Neural progenitor cell (in vitro differentiated cells): ENCODE measurements at places on chromosomes 11 and 22.

DNA sequence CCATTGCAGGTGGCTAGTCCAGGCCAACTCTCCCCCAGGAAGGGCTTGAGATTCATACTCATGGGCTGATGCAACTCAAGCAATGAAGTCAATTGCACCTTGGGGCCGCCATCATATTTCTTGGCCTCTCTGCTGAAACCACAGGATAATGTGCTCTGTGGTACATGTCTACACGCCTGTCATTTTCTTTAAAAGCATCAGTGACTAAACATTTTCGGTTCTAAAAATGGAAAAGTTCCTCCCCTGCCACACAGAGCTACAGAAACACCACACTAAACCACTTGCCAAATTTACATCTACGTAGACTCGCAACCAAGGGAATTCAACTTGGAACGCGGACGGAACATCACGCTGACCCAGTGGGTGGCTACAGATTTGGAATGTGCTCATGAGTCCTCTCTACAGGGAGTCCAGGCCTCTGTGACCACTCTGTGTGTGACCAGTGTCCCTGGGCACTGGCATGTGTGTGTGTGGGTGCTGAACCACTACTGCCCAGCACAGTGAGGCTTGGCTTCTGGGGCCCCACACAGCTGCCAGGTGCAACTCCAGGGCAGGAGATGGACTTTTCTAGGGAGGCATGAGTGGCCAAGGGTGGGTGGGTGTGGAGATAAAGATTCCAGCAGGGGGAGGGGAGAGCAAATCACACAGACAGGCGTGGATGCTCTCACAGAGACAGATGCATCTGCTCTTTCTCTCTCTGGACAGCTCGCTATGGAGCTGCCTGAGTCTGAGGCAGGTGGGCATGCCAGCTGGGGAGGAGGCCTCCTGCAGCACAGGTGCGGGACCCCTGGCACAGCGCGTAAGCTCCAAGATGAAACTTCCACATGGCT, 261.9 kb downstream of the CTTN start:
- DNase-seq = no peak

DNA sequence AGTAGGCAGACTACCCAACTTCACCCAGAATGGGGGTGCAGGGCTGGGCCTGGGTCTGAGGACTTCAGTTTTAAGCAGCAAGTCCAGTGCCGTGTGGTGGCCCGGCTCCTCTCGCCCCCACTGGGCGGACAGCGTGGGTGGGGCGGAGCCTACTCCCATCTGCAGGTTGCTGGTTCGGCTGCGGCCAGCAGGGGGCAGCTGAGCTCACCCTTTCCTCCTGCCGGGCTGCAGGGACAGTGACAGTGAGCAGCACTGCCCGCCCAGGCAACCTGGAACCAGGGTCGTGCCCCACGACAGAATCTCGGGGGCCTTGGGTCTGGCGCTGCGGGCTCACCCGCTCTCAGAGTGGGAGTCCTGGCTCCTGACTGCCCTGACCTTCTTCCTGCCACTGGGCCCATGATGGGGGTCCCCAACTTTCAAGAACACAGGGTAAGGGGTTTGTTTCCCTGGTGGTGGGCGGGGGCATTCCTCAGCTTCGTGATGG, 6.2 kb upstream of the NEAT1 start:
- peak; percentile 91 for DNase-seq

GRCh38 chr11:61774411-61774810, 18.0 kb downstream of the TMEM258 start:
- no peak for DNase-seq

DNA sequence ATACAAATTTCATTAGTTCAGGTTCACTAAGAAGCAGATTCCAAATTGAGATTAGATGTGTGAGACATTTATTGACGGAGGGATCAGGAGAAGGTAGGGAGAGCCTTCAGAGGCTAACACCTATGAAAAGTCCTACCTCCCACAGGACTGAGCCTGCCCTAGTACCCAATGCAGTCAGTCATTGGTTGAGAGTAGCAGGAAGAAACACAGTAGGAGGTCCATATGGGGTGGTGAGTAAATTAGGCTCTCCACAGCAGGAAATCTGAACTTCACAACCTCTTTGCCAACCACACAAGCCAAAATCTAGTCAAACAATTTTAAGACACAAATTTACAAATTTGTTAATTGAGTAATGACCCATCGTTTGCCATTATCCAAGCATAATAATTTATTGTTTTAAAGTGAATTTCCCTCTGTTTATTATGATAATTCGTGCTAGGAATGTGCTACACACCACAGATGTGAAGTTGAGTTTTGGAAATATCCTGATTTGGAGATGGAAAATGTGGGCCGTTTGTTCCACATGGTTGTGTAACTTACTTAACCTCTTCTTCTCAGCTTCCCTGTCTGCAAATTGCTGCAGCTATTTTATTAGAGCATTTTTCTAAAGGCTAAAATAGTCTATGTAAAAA, 542.1 kb downstream of the ETS1 start:
- no peak for DNase-seq

DNA sequence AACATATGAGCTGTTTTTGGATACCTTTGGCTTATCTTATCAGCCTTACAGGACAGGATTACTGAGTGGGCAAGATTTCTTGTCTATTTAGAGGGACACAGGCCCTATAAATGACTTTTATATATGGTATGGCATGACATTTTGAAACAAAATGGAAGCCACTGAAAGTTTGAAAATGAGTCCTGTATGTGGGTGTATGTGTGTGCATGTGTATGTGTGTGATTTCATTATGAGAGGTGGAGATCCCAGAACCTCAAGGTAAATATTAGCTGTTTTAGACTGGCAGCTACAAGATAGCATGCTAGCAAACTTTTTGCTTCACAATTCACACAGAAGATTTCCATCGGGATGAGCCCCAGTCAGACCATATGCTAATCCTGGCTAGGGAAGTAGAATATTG, 970.5 kb upstream of the CCDC90B start:
- no peak for DNase-seq

DNA sequence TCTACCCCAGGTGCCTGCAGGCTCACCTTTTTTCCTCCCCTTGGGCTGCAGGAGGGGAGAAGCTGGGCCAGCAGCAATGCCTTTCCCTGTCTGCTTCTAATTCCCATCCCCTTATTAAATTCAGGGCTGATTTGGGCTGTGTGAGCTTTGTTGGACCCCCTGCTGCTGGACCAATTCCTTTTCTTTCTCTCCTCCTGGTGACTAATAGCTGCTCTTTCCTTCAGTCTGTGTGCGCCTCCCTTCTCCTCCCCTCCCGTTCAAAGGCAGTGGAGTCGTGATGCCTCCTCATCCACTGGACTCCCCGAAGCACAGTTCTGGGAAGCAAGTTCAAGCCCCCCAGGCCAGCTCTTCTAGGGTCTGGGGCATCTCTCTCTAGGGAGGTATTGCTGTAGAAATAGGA, 567.9 kb upstream of the CADM1 start:
- peak; percentile 71 for DNase-seq

GRCh38 chr22:29387921-29388758, at the start of gene AP1B1:
AP1B1 (minus strand) TSS chr22:29388570; CDS start chr22:29367243, 21,327 bp downstream.
- DNase-seq = peak; percentile 95

DNA sequence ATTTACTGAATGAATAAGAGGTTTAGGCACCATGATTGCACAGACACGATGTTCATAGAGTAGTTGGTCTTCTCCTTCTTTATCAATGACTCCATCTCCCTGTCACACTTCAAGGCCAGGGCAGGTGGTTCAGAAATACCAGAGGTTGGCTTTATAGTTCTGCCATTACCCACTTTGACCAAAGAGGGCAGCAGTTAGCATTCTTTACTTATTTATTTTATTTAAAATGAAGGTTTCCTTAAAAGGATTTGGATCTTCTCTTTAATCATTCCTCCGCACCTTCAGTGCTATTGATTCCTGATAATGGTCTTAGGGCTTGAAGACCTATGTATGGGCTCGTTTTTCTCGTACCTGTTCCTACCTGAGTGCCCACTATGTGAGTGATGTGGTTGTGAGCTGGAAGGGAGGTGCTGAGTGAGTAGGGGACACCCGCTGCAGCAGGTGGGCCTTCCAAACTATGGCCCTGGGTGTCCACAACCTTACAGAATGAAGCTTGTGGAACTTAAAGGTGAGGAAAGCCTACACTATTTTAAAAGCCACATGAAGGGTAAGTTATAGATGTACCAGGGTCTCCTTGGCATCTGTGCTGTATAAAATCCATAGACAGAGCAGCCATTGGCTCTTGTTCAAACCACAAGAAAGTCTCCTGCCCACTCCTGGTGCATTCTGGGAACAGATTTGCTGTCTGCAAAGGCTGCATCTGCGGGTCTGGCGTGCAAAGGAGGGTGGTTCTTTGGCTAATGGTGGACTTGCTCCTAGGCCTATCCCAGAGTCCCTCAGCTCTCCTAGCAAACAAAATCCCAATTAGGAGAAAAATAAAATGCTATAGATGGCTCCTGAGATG, 35.0 kb downstream of the TIMP3 start:
- peak; percentile 45 for DNase-seq

DNA sequence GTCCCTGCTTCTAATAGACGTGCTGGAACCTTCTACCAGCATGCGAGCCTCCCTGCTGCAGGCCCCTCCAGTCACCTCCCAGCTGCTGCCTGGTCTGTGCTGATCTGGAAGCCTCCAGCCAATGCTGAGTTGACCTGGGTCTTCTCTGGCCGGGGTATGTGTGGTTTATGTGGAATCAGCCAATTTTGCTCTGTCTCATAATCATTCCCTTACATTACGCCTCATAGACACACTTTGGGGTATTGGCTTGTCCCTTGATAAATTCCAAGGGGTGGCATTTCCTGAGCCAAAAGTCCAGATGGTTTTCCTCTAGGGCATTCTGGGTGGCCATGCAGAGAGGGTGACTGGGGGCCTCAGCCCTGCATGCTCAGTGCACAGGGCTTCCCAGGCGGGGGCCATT, 8.3 kb upstream of the KMT5B start:
- DNase-seq = no peak

DNA sequence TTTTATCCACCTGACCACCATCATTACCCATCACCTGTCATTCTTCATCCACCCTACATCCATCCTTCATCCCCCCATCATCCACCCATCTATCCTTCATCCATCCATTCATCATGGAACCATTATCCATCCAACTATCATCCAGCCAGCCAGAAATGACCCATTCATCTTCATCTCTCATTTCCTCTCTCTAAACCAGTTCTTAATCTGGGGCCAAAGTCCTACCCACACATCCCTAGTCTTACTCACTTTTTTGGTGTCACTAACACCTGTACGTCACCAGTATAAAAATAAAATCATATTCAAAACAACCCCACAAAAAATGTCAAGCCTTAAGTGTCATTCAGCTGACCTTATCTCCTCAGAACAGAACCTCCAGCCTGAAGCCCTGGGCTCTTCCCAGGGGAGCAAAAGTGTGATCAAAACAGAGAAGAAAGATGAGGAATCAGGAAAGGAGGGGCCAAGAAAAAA, 12.3 kb downstream of the SPI1 start:
- no peak for DNase-seq

DNA sequence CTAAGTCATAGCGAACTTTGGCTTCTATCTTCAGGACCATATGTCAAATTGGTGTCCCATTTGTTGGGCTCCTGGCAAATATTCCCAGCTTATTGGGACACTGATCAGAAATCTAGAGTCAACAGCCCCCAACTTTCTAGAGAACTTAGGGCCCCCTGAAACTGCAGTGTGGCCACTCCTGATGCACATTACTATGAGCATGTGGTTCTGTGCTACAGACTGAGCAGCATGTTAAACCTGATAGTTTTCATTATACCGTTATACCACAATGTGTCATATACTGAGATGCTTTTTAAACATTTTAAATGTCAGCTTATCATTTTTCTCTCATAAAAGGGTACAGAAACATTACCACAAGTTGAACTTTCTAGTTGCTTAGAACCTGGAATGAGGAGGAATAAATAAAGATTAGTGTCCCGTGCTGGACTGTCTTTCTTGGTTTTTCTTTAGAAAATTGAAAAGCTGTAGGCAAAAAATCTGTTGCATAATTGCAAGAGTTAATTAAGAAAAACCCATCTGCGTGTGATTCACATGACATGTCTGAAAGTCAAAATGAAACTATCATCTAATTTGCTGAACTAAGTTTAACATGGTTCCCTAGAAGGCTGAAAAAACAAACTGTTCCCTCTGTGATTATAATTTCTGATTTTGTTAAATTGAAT, 16.4 kb upstream of the CTSC start:
- DNase-seq = no peak

DNA sequence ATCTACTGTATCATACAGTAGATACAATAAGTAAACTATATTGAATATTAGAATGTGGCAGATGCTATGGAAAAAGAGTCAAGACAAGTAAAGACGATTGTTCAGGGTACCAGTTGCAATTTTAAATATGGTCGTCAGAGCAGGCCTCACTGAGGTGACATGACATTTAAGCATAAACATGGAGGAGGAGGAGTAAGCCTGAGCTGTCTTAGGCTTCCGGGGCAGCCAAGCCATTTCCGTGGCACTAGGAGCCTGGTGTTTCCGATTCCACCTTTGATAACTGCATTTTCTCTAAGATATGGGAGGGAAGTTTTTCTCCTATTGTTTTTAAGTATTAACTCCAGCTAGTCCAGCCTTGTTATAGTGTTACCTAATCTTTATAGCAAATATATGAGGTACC, 14.5 kb downstream of the PIK3IP1 start:
- DNase-seq = no peak

DNA sequence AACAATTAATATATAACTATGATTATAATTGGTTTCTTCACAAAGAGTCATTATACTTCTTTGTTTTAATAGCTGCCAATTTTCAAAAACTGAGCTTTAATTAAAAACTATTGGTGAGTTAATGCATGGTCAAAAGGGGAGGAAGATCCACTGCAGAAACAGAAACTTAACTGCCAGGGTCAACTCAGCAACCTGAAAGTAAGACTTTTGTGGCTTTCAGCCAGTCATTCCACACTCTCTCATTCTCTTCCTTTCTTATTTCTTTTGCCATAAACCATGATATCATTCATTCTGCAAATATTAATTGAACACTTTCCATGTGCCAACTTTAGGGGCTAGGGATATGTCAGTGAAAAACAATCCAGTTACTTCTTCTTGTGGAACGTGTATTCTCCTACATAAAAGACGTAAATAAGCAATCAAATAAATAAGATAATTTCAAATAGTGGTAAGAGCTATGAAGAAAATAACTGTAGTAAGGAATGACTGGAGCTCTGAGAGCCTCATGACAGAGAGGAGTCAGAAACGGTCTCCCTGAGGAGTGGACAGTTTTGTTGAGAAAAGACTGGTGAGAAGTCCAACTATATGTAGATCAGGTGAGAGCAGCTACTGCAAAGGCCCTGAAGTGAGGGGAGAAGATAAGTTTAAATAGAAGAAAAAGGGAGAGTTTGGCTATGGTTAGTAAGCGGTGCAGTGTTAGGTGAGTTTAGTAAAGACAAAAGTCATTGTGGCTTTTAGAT, 130.5 kb downstream of the GRIA4 start:
- DNase-seq = no peak

DNA sequence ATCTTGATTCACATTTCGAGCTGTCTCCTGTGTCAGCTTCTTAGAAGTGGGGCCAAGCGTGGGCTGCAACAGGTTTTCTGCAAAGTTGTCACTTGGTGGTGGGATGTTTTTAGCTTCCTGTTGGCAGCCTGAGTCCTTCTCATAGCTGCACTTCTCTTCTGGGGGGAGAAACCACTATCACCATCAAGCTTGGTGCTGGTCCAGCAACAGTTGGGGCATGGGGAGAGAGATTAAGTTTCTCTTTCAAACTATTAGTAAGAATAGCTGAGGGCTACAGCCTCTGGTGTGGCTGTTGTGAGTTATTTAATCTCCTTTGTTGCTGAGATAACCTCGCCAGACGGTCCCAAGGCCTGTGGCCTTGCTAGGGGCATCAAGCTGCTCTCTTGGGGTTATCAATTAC, 123.3 kb upstream of the CRYBB3 start:
- DNase-seq = no peak
